ENCODE measurements at places on chromosomes 7 and 10.

GRCh38 chr10:63901881-63902280 lies 380.7 kb downstream of the REEP3 start:
- DNase-seq, result no peak

GRCh38 chr7:151339651-151340382 lies 1.8 kb upstream of the NUB1 start:
- no peak for DNase-seq

GRCh38 chr7:39465055-39465929 lies 100.9 kb upstream of the YAE1 start:
- DNase-seq, result peak; percentile 49

GRCh38 chr10:121771966-121772365 lies 155.9 kb downstream of the ATE1 start:
- no peak for DNase-seq

DNA sequence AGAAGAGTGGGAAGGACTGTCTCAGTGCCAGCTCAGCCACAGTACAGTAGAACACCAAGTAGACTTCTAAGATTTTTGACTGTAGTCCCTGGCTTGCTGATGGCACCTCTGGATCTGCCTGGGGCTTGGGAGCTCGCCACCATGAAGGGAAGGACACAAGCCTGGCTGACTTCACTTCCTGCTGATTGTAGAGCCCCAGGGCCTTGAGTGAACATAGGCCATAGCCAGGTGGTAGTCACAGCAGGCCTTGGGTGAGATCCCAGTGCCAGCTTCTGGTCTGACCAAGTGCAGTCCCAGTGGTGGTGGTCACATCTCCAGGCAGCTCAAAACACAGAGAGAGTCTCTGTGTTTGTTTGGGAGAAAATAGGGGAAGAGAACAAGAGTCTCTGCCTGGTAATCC lies 57.6 kb upstream of the HBP1 start:
- no peak for DNase-seq

- no peak for DNase-seq
Observed at GRCh38 chr7:107327986-107328569, 141.8 kb upstream of the GPR22 start.

DNA sequence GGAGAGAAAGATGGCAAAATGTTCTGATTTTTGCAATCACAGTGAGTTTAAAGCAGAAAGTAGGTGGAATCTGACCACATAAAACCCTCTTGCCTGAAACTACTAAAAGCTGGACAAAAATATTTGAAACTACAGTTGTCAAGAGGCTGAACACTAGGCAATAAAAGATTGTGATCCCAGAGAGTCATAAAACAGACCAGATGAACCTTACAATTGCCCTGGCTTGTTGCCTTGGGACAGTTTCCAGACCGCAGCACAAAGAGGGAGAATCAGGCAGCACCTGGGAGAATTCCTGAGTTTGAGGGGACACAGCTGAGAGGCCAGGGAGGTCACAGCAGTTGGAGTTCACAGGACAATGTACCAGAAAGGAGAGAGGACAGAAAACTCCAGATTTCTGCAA lies 107.3 kb upstream of the NANOS1 start:
- DNase-seq, result no peak

GRCh38 chr7:26526265-26526587 lies 234.6 kb downstream of the SNX10 start:
- DNase-seq, result no peak

DNA sequence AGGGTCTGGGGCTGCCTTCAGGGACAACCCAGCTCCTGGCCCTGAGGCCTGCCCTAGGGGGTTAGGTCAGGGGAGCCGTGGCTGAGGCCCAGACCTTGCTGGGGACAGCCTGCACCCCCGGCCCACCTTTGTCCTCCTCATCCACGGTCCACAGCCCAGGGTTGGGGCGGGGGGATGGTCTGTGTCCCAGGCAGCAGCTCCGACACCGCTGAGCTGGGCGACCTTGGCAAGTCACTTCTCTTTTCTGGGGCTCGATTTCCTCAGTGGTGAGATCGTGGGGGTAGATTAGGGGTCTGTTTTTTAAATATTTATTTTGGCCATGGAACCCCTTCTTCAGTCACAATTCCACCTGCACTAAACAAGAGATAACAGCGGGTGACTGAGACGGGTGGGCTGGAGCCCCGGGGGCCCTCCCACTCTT lies 30.9 kb downstream of the DNAJB12 start:
- DNase-seq, result peak; percentile 50

DNA sequence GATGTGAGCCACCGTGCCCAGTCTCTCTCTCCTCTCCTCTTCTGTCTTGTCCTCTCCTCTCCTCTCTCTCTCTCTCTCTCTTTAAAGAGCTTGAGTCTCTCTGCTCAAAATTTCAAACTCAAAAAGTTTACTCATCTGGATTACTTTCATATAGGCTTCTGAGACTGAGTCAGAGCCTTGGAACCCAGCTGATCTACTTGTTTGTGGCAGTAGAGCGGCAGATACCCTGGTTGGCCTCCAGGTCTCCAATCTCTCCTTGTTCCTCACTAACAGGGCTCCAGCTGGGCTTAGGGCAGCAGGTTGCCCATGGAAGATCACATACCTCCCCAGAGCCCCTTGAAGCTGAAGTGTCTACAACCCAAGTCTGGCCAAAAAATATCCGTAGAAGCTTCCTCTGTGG lies 51.0 kb downstream of the HHEX start:
- no peak for DNase-seq

GRCh38 chr7:110718503-110719205 lies 372.3 kb upstream of the LRRN3 start:
- no peak for DNase-seq

- DNase-seq, result no peak
Observed at GRCh38 chr10:33139181-33139646, 181.2 kb upstream of the ITGB1 start.

DNA sequence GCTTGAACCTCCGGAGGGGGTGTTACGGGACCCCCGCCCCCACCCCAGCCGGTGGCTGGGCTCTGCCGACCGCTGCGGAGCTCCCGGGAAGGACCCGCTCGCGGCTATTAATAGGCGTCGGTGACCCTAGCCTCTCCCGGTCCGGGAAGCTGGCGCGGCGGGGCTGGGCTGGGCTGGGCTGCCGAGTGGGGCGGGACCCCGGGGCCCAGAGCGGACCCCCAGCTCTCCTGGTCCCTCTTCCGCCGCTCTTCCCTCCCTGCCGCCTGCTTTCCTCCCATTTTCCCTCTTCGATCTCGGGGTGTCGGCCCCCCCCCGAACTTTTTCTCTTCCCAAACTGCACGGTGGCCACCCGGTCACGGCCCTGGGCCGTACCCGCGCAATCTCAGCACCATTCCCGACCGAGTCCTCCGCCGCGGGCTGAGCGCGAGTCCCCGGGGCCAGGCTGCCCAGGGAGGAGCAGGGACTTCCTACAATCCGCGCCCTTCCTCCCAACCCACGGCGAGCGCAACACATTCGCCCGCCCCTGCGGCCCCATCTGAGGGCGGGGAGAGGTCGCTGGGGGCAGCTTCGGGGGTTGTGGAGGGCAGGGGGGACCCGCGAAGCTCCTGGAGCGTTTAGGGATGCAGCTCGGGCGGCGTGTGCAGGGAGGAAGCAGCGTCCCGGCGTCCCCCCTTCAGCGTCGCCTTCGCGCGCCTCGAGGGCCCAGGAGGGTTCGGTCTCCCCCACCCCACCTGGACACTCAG lies 3.1 kb upstream of the ELFN1 start:
- no peak for DNase-seq

Measured in GDM1 (cell line).